GM23248 (cell line): ENCODE measurements at places on chromosomes 1 and 21.

DNA sequence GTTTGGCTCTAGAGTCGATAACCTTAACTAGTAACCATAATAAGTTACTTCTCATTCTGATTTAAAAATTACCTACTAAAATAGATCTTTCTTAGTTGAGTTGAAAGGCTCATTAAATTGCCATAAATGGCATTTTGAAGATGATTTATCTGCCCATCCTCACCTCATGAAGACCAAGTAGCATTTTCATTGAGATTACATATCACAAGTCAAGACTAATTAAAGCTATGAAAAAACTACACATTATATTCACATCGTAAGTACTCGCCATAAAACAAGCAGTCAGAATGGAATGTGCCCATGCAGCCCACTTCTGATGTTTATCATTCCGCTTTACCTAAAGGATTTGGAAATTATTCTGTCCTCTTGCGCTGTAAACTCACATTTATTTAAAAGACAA lies 212.0 kb downstream of the COL11A1 start:
- H3K27me3 ChIP-seq: no peaks in the 10 kb centered on the region
- H3K4me3 ChIP-seq: no peak overlapping the region
- no peaks in the 10 kb centered on the region for H3K36me3 ChIP-seq
- no peak overlapping the region for H3K27ac ChIP-seq
- no peak for DNase-seq
- peaks cover 28% of the 10 kb centered on the region for H3K4me1 ChIP-seq

- H3K4me3 ChIP-seq: no peak overlapping the region
- H3K36me3 ChIP-seq: peaks cover 57% of the 10 kb centered on the region
- H3K27me3 ChIP-seq: no peaks in the 10 kb centered on the region
- DNase-seq: peak; percentile 95
- H3K27ac ChIP-seq: peak overlapping the region; percentile 87
These were observed 24.7 kb downstream of the MEF2D start for GRCh38 chr1:156475568-156476500.

- H3K36me3 ChIP-seq: no peaks in the 10 kb centered on the region
- peaks cover 3% of the 10 kb centered on the region for H3K4me1 ChIP-seq
- no peak for DNase-seq
These were observed 103.8 kb downstream of the LYPLAL1 start for GRCh38 chr1:219277304-219278105.

DNA sequence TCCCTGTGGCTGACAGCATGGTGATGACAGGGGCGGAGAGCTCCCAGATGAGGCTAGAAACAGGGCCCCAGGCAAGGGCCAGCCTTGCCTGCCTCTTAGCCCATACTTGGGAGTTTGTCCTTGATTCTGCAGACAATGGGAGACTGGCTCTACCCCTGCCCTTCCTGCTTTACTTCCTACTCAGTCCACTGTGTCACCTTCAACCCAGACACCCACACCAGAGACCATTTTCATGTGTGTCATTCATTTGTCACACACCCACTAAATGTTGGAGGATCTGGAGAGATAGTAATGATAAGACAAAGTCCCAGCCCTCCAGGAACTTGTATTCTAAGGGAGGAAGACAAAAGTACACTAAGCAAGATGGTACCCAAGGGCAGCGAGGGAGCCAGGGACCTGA lies 43.7 kb downstream of the SYT6 start:
- H3K4me1 ChIP-seq: no peaks in the 10 kb centered on the region
- no peaks in the 10 kb centered on the region for H3K36me3 ChIP-seq
- DNase-seq: no peak
- no peak overlapping the region for H3K4me3 ChIP-seq
